NCI-H510A treated with DMSO at 0.1 percent for 48 hours (cell line): ENCODE measurements at places on chromosomes 12 and 14.
A peak's percentile ranks its signal among the peaks of the same experiment; 100 is the strongest.

DNA sequence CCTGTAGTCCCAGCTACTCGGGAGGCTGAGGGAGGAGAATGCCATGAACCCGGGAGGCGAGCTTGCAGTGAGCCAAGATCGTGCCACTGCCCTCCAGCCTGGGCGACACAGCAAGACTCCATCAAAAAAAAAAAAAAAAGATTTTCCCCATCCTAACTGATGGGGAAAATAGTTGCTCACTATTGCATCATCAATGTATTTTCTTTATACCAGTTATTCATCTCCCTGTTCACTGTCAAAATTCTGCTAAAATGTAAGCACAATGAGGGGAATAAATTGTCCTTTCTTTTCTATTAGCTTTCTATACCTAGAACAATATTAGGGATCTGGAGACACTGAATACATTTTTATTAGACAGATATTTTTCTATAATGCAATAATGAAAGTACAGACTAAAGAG, 561.3 kb downstream of the CCER1 start:
- DNase-seq, result no peak

GRCh38 chr12:2334271-2334670, 281.5 kb downstream of the CACNA1C start:
- no peak for DNase-seq

DNA sequence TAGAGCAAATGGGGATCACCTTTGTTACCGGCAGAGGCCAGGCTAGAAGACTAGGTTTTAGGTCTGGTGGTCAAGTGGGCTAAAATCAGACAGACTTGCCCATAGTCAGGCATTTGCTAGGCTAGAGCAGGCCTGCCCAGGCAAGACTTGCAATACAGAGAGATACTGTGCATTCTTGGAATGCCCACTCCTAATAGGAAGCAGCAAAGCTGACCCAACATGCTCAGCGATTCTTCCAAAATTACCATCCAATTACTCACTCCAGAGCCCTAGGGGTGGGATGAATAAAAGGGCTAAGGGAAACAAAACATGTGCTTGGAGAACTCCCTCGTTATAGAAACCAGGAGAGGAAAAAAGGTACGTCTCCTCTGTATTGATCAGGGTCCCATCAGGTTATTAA, 187.8 kb upstream of the AMIGO2 start:
- DNase-seq, result no peak

GRCh38 chr14:93091666-93092065, 24.1 kb downstream of the ITPK1 start:
- DNase-seq, result no peak

DNA sequence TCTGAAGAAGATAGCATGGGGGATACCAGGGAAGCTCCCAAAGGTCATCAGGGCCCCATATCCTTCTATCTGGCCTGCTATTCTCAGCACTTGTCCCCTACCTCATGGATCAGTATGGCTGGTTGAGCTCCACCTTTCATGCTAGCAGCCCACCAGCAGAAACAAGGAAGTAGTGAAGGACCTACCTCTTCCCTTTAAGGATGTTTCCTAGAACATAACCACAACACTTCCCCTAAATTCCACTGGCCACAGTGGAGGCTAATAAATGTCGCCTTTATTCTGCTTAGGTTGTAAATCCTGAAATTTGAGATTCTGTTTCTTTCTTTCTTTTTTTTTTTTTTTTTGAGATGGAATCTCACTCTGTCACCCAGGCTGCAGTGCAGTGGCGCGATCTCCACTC, 128.6 kb upstream of the PARP11 start:
- DNase-seq, result no peak

- no peak for DNase-seq
Measured at GRCh38 chr12:82149045-82149444, 209.1 kb downstream of the CCDC59 start.

DNA sequence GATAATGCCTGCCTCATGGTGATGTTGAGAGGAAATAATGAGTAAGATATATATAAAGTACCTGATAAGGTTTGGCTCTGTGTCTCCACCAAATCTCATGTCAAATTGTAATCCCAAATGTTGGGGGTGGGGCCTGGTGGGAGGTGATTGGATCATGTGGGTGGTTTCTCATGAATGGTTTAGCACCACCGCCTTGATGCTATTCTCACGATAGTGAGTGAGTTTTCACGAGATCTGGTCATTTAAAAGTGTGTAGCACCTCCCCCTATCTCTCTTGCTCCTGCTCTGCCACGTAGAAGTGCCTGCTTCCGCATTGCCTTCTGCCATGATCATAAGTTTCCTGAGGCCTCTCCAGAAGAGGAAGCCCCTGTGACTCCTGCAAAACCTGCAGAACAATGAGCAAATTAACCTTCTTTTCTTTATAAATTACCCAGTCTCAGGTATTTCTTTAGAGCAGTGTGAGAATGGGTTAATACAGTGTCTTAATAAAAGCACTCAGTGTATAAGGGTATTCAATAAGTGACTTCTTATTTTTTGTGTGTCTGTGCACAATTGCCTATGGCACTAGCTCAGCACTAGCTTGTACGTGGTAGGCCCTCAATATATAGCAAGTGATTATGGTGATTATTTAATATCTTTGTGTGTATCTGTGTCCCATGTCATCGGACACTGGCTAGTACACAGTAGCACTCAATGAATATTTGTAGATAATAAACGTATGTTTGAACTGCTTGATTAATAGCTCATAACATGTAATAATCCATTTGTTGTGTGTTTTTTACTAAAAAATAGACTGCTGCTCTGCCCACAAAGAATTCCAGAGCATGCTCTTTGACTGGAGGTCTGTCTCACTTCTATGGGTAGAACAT, 138.1 kb upstream of the LMNTD1 start:
- DNase-seq, result no peak

DNA sequence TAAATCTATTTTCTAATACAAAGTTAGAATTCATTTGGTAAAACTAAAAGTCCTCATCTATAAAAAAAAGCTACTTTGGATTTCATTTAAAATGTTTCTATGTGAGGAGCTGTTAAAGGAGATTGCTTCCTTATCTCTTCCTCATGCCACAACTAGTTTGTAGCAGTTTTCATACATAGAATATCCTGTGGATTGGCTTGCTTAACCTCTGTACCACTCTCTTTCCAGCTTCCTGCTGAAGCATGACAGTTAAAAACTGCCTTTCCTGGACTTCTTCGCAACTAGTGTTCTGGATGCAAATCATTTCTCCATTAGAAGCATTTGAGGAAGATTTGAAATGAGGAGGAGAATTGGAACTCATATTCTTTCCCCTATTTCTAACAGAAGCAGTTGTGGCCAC, 49.6 kb downstream of the ST8SIA1 start:
- no peak for DNase-seq

GRCh38 chr12:94994312-94994711, 9.2 kb downstream of the NDUFA12 start:
- no peak for DNase-seq

DNA sequence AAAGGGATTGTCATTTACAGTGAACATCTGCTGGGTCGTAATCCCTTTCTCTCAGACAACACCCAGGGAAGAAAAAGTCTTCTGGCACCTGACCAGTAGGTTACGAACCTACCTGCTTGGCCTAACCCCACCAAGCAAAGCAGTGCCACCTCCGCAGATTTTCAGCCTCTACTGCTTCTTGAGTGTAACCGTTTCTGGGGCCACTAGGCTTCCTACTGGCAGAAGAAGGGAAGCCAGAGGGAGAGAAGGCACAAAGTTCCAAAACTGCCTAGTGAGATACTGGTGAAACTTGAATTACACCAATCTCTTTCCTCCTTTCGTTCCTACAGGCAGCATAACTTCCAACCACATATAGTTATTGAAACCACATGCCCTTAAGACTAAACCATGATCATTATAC, 383.6 kb downstream of the BCAT1 start:
- no peak for DNase-seq

- no peak for DNase-seq
Measured at GRCh38 chr12:23600919-23601318, 348.6 kb downstream of the SOX5 start.

GRCh38 chr12:44570036-44570583, 306.0 kb downstream of the NELL2 start:
- DNase-seq, result no peak

DNA sequence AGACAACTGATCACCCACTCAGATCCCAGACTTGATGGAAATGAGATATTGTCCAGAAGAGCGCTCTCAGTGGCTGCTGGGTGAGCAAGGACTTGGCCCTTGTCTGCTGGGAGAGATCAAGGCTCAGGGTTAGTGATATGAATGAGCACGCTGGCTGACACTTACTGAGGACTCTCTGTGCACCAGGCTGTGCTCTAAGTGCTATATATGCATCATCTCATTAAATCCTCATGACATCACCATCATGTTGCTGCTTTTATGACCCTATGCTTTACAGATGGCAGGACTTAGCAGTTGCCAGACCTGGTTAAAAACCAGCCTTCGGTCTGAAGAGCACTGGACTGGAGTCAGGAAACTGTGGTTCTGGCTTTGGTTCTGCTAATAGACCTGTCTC, 260.9 kb downstream of the VRK1 start:
- no peak for DNase-seq

GRCh38 chr12:13505224-13505623, 308.7 kb downstream of the EMP1 start:
- no peak for DNase-seq

DNA sequence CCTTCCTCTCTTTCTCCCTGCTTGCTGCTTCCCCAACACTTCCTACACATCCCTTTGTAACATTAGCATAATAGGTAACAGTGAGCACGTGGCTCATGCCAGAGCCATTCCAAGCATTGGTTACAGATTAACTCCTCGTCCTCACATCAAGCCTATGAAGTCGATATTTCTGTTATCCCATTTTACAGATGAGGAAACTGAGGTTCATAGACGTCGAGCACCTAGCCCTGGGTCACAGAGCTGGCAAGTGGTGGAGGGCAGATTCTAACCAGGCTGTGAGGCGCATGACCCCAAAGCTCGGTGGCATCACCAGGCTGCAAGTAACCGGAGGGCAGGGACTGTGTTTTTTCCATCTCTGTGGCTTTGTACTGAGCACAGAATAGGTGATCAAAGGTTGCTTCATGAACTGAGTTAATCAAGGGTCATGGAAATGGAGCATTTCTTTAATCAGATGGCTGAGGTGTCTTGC, 5.7 kb upstream of the SERPINA1 start:
- DNase-seq, result no peak

- peak; percentile 20 for DNase-seq
Measured at GRCh38 chr12:108457006-108457733, 57.9 kb upstream of the FICD start.

DNA sequence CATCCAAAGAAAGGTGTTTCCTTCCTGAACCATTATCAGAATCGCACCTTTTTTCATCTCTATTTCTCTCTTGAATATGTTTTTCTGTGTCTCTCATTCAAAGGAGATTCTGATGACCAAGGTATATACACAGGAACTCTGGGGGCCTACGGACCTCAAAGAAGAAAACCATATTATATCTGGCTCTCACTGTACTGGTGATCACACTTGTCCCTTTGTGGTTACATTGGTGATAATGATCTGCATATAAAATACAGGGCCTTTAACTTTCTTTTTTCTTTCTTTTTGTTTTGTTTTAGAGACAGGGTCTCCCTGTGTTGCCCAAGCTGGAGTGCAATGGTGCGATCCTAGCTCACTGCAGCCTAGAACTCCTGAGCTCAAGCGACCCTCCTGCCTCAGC, 185.2 kb upstream of the AMIGO2 start:
- no peak for DNase-seq

- DNase-seq, result no peak
Measured at GRCh38 chr12:2297004-2297403, 244.2 kb downstream of the CACNA1C start.

DNA sequence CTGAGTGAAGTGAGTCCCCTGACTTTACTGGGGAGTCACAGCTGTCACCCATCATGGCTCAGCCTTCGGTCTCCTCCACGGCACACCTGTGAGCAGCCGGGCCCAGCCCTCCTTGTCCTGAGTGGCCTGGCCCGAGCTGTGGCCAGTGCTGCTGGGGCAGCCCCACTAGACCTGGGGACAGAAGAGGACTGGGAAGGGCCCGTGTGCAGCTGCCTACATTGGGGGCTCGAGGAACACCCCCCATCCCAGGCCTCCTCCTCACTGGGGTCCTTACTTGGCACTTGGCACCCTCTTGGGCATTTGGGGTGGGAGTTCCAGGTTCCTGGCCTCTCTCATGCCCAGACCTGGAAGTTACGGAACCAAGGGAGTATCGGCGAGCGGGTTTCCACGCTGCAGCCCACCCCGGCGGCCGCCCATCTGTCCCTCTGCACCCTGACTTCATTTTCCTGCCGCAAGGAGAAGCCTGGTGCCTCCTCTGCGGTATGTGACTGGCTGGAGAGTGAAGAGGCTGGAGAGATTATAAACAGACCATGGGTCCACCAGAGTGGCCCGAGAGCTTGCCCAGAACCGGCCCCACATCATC, 179.7 kb downstream of the KIF26A start:
- no peak for DNase-seq

DNA sequence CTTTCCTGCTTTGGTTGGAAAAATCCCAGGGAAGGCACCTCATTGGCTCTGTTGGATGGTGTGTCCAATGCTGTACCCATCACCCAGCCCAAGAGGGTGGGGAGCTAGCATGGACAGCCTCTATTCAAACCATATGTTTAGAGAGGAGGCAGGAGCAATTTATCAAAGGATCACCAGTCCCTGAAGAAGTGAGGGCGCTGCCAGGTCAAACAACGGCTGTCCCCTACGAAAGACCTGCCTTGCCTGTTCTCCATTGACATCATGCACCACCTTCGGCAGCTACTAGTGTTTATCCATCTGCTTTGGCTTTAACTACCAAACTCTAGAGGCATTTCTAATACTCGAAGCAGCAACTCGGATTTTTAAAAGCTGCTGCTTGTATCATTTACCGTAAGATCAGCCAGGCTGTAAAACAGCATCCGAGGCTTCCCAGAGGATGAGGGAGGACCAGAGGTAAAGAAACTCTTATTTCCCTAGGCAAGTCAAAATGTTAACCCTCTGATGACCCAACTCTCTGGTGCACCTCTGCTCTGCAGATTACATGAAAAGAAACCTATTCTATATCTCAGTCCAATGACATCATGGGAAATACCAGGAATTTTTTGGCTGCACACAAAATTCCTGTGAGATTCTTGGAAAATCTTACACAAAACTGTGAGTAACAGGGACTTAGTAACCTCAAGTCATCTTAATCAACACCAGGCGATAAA, 720.9 kb upstream of the TBX3 start:
- DNase-seq, result no peak
